NCI-H774 (cell line): ENCODE measurements at places on chromosomes 13 and 19.

DNA sequence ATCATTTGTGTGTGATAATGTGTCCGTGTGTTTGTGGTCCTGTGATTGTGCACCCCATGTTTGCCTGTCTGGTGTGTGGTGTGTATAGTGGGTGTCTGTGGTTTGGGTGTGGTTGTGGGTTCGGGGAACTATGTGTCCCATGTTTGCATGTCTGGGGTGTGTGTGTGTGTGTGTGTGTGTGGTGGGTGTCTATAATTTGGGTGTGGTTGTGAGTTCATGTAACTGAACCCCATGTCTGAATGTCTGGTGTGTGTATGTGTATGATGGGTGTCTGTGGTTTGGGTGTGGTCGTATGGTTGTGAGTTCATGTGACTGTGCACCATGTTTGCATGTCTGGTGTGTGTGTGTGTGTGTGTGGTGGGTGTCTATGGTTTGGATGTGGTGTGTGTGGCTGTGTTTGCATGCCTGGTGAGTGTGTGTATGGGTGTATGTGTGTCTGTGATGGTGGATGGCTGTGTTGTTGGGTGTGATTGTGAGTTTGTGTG is 11.1 kb upstream of the NFIX start:
- no peak for DNase-seq

- no peak for DNase-seq
Observed at GRCh38 chr13:111957913-111958450, 109.0 kb upstream of the SOX1 start.

DNA sequence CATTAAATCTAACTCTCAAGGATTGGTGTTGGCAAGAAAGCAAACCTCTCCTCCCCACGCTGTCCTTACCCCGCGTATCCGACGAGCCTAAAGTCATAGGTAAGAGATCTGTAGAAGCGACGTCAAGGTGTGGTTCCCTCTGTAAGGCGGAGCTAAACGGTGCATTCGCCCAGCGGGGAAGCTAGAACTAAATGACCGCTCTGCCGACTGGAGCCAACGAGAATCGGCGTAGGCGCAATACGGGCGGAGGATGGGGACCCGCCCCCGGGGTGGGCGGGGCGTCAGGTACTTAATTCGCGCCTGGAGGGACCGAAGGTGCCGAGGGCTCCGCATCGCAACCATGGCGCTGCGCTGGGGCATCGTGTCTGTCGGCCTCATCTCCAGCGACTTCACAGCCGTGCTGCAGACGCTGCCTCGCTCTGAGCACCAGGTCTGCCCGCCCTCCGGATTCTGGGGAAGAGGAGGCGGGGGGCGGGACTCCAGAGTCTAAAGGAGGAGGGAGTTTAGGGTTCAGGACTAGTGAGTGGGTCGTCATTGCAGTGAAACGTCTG is at the start of gene DHDH:
TSS of gene DHDH (plus strand) at position 318 of the 551 bp plus-strand sequence. CDS start at position 341, 23 bp downstream.
- peak; percentile 90 for DNase-seq

- no peak for DNase-seq
Observed at GRCh38 chr19:2341244-2341751, 12.8 kb downstream of the SPPL2B start.

DNA sequence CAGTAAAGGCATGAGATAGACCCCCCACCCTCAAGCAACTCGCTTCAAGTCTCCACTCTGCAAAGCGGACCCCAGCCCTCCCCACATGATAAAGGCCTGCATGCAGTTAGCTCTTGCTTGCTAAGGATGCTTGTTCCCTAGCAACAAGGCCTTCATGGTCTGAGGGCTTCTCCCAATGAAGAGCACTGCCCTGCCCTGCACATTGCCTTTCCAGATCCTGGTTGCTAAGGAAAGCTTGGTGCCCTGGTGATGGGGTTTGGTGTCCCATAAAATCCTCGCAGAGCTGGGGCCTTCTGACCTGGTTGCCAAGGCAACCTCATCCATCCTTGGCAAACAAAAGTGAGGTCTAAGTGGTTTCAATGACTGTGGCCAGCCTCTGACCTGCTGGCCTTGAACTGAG is 6.0 kb downstream of the DBP start:
- no peak for DNase-seq

- no peak for DNase-seq
Observed at GRCh38 chr13:50826035-50826434, 17.5 kb downstream of the DLEU7 start.

DNA sequence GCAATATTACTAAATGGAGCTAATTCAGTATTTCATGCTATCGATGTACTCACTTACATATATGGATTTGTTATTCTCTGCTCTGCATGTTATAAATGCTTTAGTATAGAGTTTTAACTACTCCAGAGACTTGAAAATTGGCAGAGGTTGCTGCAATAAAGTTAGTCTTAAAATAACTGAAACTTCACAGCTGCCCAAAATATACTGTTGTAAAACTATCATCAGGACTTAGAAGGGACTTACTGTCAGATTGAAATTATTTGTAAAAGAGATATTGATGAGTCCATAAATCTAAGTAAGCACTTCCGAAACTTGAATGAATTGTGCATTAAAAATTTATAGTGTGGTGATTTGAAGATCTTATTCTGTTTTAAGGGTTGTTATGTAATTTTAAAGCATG is 1178.2 kb upstream of the PCDH20 start:
- no peak for DNase-seq

DNA sequence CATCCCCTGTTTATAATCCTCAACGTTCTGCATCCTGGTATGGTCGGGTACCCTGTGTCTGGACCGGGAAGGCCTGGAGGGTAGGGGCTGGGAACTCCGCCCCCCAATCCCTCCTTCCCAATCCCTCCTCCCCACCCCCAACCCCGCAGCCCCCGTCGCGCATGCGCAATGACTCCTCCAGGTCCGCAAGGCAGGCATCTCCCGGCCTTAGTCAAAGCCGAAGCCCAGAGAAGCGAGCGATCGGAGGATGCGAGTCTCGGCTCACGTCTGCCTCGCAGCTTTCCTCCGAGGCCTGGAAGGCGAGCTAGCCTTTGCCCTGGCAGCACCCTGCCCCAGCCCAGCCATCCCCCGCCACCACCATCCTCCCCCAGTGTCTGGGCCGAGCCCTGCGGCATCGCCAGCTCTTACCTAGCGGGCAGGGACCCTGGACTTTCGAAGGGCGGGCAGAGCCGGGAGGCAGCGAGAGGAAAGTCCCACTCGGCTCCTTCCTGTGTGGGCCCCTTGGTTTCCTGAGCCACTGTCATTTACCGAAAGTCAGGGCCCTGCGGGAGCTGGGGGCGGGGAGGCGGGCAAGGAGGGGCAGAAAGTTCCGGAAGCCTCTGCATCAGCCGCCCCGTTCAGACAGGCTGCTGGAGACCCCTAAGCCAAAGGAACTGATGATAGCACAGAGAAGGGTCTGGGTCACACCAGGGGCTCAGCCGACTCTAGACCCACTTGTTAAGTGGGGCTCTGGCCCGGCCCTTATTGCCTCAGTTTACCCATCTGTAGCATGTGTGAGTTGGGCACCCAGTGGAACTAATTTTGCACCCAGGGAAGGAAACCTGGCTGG is at the start of gene JAK3:
TSS of gene JAK3 (minus strand) at position 445 of the 829 bp plus-strand sequence. CDS start 3,565 bp downstream, outside the sequence.
- no peak for DNase-seq

DNA sequence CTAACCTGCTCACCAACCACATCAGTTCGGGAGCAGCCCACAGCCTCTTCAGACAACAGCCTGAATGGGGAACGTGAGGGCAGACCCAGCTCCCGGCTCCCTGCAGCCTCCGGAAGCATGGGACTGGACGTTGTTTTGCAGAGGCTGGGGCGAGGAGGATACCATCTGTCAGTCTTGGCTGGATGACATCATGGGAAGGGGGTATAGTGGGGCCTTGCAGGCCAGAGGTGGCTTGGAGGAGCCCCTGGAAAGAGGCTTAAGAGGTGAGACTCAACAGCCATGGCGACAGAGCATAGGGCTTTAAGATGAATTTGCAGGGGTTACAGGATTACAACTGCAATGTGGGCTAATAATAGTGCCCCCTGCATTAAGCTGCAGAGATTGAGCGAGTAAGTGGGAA is 1.5 kb downstream of the FXYD3 start:
- DNase-seq: no peak

GRCh38 chr13:67642657-67643056 is 412.5 kb upstream of the PCDH9 start:
- DNase-seq: no peak

- no peak for DNase-seq
Observed at GRCh38 chr13:31773538-31773937, 34.2 kb downstream of the RXFP2 start.

- no peak for DNase-seq
Observed at GRCh38 chr13:104553186-104553585, 1487.0 kb upstream of the SLC10A2 start.

DNA sequence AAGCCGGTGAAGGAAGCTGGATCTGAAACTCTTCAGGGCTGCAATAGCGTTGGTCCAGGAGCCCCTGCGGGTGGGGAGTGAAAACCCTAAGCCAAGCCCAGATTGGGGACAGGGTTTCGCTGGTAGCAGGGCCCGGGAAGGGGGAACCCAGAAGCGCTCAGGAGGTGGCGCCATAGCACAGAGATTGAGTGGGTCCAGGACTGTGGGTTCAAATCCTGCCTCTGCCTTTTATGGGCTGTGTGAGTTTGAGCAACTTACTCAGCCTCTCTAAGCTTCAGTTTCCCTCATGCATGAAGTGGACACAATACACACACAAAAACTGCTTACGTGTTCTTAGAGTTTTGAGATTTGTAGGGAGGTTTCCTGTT is 8.3 kb upstream of the SYCN start:
- DNase-seq: peak; percentile 5

DNA sequence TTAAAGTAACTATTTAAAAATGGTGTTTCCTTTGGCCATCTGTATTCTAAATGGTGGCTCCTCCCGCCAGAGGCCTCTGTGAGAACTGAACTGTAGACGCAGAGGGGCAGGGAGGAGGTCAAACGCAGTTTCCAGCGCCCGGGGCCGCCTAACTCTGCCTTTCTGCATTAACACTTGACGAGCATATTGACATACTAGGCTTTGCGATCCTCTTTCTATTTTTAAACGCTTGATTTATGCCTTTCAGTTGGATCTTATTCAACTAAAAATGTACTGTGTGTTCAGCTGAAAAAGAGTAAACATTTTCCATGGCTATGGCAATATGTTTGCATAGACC is 74.7 kb downstream of the SPACA7 start:
- DNase-seq: peak; percentile 97

DNA sequence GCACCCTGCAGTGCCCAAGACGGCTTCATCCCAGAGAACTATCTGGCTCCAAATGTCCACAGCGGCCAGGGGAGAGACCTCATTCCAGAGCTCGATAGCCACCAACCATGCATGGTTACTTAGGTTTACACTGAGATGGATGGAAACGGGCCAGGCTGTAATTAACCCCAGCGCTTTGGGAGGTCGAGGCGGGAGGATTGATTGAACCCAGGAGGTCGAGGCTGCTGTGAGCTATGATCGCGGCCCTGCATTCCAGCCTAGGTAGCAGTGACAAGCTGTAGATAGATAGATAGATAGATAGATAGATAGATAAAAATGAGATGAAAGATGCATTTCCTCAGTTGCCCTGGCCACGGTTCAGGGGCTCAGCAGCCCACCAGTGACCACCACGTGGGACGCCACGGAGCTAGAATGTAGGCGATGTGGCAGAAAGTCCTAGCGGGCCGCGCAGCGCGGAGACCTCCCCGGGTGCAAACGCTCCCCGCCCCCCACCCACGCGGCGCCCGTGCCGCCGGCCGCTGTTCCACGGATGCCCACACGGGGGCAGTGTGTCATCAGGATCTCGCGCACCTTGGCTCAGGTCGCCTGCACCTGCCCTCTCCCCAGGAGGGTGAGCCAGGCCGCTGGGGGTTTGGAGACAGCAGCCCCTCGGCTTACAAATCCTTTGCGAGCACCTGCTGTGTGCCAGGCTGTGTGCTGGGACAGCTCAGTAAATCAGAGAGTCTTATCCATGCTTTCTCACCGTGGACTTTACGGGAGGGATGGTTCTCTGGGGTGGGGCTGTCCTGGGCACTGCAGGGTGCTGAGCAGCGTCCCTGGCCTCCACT is 13.5 kb upstream of the TLE5 start:
- DNase-seq: peak; percentile 60

GRCh38 chr19:8592231-8593009 is 15.2 kb upstream of the MYO1F start:
- no peak for DNase-seq

GRCh38 chr13:112947796-112948195 is 21.2 kb upstream of the MCF2L start:
- DNase-seq: no peak

DNA sequence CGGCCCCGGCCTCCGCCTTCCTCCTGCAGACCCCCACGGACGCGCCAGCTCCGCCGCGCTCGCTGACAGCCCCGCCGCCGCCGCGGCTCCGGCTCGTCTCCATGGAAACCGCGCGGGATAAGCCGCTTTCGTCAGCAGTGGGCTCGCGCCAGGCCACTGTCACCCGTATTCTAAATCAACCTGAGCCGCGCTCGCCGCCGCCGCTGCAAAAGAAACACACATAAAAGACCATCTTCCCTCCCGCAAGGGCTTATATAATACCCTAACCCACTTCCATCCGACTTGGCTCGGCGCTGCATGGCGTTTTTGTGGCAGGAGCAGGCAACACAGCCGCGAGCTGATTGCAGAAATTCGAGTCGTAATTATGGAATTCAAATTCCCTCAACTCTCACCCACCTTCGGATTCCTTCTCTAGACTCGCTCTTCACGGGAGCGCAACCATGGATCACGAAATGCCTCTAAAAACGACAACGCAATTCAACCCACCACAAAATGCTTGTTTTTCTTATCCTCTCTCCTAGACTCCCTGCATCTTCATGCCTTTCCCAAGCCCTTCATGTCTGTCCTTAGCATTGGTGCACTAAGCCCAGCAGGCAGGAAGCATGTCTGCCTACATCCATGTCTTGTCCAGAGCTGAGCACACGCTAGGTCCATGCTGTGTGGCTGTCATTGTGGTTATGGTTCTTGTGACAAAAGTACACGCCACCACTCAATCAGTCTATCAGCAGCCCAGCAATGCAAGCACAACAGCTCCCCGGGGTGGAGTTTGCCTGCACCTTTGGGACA is at the start of gene AMER2:
TSS of gene AMER2 (minus strand) at position 772 of the 786 bp plus-strand sequence. CDS start at position 103, 669 bp downstream.
- DNase-seq: peak; percentile 21

DNA sequence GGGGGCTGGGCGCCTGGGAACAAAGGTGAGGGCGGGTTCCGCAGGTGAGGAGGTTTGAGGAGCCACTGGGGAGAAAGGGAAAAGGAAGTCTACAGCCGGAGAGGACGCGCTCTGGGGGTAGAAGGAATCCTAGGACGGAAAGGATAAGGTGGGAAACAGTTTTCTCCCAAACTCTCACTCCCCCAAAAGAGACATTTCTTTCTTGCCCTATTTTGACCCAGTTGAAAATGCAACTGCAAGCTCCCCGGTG is 651 bp upstream of the POLR1D start:
- no peak for DNase-seq

- no peak for DNase-seq
Observed at GRCh38 chr13:62933809-62934208, 1518.2 kb upstream of the PCDH20 start.

GRCh38 chr13:61880578-61881283 is 465.1 kb upstream of the PCDH20 start:
- no peak for DNase-seq

GRCh38 chr13:106526738-106527444 is 8.6 kb downstream of the EFNB2 start:
- no peak for DNase-seq

- no peak for DNase-seq
Observed at GRCh38 chr19:2663920-2664571, 38.4 kb downstream of the GNG7 start.

DNA sequence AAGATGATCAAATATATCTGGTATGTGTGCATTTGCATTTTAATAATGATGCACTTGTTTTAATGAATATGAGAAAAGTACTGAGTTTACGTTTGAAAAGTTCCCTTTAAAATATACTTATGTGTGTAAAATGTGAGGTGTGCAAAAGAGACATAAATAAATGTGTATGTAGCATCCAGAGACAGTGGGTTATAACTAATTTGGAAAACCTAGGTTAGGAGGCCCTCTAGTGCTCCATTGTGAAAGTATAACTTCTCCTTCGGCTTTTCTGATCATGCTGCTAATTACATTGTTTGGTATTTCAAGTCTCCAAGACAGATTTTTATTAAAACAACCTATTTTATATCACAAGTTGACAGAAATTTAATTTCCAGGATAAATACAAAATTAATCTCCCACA is 30.1 kb downstream of the SCEL start:
- peak; percentile 1 for DNase-seq
